GM23338 (cell line): ENCODE measurements at places on chromosomes 2 and 18. TPM values are rescaled to one million over a fixed set of nuclear protein-coding genes. Genes with fewer than 3 reads are reported as not detected.

DNA sequence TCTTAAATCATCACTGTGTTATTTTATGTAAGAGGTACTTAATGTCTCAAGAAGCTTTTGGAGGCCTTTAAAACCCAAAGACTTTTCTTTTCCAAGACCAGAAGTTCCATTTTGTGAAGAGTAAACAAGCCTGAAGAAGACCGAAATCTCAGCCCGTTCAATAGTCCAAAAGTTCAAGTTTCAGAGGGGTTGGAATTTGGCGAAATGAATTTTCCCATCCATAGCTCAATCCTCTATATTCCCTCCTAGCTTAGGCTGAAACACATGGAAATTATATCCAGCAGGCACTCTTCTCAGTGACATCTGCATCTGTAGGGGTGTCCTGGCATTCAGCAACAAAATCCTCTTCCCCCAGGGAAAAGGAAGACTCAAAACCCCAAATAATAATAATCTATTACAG, 344.6 kb downstream of the ARHGAP15 start:
- H3K27ac ChIP-seq: no peak overlapping the region
- DNase-seq: no peak
- H3K4me3 ChIP-seq: no peak overlapping the region
- peaks cover 4% of the 10 kb centered on the region for H3K4me1 ChIP-seq
- no peaks in the 10 kb centered on the region for H3K36me3 ChIP-seq

Gene KIF1A
- 183 and 214 TPM in 2 replicates for total RNA-seq

DNA sequence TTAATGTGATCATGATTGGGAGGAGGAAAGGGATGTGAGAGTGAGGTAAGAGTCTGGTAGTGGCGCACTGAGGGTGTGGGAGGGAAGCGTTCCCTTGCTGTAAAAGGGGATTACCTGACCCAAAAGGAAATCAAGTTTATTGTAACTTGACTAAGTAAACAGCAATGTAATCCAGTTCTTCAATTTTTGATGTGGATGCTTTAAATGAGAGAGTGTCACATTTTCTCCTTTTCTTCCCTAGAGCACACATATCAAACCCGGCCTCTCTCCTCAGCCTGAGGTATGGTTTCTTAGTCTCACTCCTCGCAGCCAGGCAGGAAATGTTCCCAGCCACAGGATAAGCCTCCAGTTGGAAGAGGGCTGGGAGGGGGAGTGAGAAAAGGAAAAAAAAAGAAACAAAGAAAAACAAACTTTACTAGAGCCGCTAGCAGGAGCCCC, 688 bp upstream of the ARHGAP28 start:
- H3K27ac ChIP-seq: peak overlapping the region; percentile 96
- peaks cover 6% of the 10 kb centered on the region; the same call in 1 of the 2 replicates for H3K27me3 ChIP-seq
- H3K4me1 ChIP-seq: peaks cover 30% of the 10 kb centered on the region

Gene LOXL3
- 12.2 and 14.9 TPM in 2 replicates for total RNA-seq

DNA sequence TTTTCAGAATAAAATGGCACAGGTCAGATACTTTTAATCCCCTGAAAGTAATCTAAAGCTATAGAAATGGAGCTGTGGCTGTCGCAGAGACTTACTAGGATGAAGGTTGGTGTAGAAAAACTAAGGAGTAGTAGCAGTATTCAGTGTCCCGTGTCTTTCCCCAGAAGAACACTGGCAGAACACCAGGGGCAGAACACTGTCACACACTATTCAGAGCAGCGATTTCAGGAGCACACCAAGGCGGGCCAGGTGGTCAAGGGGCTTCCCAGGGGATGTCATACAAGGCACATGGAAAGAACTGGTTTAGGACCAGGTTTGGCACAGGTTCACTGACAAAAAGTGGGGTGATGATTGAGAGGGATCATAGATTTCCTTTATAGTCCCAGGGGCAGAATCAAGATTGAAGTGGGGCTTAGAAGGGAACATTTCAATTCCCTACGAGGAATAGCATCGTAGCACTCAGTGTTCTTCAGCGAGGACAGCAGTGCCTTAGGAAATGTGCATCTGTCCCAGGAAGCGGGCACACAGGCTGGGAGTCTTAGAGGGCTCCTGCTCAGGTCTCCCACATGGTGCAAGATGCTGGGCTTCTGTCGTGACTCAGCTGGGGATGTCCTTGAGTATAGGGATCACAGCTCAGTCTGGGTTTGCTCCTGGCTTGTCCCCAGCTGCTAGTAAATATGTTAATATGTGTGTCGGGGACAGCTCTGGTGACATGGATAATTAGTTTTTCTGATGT, 22.6 kb downstream of the BCL2L11 start:
- DNase-seq: no peak
- H3K4me1 ChIP-seq: no peaks in the 10 kb centered on the region
- no peaks in the 10 kb centered on the region for H3K27me3 ChIP-seq
- no peak overlapping the region for H3K27ac ChIP-seq

DNA sequence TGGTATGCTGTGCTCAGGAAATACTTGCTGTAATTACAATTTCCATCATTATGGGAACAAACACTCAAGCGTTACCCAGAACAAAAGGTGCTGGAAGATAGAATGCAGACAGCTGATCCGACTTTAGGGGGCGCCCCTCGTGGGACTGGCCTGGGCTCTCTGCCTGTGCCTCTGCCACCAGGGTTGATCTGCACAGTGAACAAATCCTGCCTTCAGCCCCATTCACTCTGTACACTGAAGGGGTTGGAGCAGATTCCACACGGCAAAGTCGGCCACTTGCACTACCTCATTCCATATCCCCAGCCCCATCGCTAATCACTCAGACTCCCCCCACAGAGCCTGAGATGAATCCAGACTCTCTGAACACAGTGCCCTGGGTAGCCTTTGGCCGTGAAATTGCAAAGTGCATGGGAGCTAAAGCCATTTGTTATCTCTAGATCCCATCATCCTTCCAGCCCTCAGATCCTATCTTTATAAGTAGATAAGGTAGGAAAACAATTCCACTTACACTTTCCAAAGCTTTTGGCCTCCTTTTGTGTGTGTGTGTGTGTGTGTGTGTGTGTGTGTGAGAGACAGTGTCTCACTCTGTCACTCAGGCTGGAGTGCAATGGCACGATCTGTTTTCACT, 69.3 kb downstream of the INPP5D start:
- H3K27ac ChIP-seq: no peak overlapping the region
- DNase-seq: peak; percentile 76
- H3K27me3 ChIP-seq: no peaks in the 10 kb centered on the region
- no peak overlapping the region for H3K4me3 ChIP-seq
- no peaks in the 10 kb centered on the region for H3K36me3 ChIP-seq

GRCh38 chr2:36371070-36371874, 15.7 kb downstream of the CRIM1 start:
- H3K27ac ChIP-seq: peak overlapping the region; percentile 89
- H3K36me3 ChIP-seq: no peaks in the 10 kb centered on the region
- peaks cover 89% of the 10 kb centered on the region for H3K4me1 ChIP-seq
- H3K4me3 ChIP-seq: peak overlapping the region; percentile 9; the same call in 1 of the 2 replicates
- no peak for DNase-seq
